ENCODE measurements at places on chromosomes 3 and 15. TPM values are rescaled to one million over a fixed set of nuclear protein-coding genes. Genes with fewer than 3 reads are reported as not detected.

The SENP8 gene
- 3.4 TPM for total RNA-seq

The CATSPER2 gene
- total RNA-seq = 1.9 TPM

The STARD5 gene
- total RNA-seq = 8.2 TPM

The RABL3 gene
- 21.4 TPM for total RNA-seq
